ENCODE measurements at places on chromosomes 1 and 21. TPM values are rescaled to one million over a fixed set of nuclear protein-coding genes. Genes with fewer than 3 reads are reported as not detected.

DNA sequence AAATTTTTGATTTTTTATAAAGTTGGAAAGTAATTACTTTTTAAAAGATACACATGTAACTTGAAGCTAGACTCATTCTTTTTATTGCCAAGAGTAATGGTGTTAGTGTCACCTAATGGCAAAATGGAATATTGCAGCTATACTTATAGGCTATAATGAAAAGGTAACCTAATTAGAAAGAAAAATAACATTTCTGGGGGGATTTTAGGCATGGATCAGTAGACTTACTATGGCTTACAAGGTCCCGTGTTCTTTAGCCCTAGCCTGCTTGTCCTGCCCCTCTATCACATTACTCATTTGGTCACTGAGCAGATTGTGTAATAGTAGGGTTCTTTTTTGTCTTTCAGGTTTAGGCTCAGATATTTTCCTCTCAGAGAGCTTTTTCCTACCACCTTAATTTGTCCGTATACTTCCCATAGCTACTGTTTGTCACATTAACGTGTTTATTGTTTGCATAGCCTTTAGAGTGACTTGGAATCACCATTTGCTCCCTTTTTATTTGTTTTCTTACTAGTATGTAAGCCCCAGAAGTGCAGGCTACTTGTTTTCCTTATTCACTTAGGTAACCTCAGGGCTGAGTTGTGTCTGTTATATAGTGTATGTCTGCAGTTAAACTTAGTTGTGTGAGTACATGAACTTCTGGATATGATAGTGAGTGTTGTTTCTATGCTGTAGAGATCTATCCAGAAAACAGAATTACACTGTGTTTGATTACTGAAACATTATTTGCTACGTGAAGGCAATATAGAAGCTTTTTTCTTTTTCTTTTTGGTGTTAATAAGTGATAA lies 58.7 kb downstream of the RABGAP1L start:
- DNase-seq: no peak

- no peak for DNase-seq
Observed at GRCh38 chr1:228216371-228217320, 8.8 kb downstream of the OBSCN start.

- no peak for DNase-seq
Observed at GRCh38 chr1:228304766-228305395, 97.0 kb downstream of the OBSCN start.

TLR5 gene
- 9.2 TPM for total RNA-seq

DNA sequence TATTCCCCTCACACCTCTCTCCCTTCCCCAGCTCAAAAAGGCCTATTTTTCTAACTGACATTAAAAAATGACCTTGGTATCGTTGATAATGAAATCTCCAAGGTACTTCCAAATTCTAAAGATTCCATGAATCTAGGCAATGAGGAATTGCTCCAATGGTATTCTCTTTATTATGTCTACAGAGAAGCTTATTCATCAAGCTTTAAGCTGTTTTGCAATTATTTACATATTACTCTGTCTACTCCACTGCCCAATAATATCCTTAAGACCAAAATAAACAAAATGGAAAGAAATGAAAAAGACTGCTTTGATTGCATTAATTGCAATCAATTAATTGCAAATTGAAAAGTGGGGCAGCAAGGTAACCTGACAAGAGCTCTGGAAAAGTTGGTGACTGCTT lies 7.9 kb downstream of the PLPP3 start:
- no peak for DNase-seq

DNA sequence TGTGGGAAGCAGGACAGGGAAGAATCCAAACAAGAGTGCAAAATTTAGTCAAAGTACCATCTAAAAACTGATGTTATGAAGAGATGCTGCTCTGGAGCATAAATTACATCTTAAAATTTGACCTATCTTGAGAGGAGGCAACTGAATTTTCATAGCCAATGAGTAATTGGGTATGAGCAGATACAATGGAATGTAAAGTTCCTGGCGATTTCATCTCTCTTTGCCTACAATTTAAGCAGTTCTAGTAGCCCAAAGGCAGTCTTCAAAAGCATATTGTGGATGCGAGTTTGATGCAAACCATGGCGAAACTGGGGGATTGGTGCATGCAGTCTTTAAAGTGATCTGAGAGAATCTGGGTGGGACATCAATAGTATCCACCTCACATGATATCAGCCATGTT lies 1265.9 kb downstream of the BRINP3 start:
- no peak for DNase-seq

Data from esophagus squamous epithelium (tissue), 5 donors.